ENCODE measurements at places on chromosomes 16 and 17.

- DNase-seq = no peak
Observed at GRCh38 chr17:5272322-5272721, 9.8 kb upstream of the RABEP1 start.

DNA sequence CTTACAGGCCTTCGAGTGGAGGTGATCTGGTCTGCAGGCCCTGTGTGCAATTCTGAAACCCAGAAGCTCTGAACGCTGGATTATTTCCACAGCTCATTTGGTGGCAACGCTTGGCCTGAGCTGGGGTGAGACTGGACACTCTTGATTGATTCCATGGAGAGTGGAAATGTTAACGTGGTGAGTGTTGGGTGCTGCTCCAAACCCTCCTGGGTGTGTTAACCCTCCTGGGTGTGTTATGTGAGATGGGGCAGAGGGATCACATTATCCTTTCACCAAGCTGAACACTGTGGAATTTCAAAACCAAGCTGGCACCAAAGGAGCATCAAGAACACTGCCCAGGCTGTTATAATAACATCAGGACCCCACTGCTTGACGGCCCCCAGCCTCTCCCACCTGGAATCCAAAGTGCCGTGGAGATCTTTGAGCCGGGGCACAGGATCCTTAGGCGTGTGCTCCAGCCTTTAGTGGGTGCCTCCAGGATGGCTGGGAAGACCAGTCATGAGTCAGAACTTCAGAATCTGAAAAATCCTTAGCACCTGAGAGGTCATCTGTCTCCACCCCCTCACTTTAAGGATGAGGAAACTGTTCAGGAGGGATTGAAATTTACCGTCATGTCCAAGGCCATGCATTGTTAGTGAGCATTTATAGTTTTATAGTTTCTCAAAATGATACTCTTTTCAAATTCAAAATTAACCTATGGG lies 75.0 kb downstream of the RPTOR start:
- no peak for DNase-seq

DNA sequence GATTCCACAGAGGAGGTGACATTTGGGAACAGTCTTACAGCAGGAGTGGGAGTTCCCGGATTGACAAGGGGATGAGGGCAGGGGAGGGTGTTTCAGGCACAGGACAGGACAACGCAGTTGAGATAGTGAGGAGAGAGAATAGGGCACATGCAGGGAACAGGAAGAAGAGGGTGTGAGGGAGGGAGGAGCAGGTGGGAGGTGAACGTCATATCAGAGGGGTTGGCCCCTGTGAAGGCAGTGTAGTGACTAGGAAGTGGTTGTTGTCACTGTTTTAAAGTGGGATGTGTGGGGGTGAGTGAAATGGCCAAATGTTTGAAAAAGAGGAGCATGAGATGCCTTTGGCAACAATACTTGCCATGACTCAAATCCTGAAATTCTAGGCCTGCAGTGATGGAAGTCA lies 12.2 kb downstream of the PRKCB start:
- no peak for DNase-seq

- no peak for DNase-seq
Observed at GRCh38 chr17:6536566-6537065, 19.7 kb downstream of the PITPNM3 start.

GRCh38 chr17:81869221-81870130 lies 1.7 kb downstream of the ARHGDIA start:
- no peak for DNase-seq

GRCh38 chr17:27226611-27227230 lies 67.2 kb upstream of the WSB1 start:
- DNase-seq = no peak

GRCh38 chr16:28136751-28137434 lies 73.4 kb upstream of the GSG1L start:
- DNase-seq = no peak

DNA sequence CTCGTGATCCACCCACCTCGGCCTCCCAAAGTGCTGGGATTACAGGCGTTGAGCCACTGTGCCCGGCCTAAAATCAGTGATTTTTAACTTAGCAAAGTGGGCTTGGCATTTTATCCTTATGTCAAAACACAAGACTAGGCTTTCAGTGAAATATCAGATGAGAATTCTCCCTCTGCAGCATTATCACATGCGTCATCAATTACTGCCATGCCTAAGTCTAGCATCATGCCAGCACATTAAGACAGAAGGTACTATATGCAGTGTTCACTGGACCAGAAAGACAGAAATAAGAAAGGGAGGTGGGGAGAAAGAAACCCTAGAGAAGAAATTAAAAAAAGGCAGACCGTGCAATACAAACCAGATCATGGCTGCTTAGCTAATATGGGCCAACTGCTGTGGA lies 29.8 kb downstream of the GPATCH8 start:
- DNase-seq = no peak

DNA sequence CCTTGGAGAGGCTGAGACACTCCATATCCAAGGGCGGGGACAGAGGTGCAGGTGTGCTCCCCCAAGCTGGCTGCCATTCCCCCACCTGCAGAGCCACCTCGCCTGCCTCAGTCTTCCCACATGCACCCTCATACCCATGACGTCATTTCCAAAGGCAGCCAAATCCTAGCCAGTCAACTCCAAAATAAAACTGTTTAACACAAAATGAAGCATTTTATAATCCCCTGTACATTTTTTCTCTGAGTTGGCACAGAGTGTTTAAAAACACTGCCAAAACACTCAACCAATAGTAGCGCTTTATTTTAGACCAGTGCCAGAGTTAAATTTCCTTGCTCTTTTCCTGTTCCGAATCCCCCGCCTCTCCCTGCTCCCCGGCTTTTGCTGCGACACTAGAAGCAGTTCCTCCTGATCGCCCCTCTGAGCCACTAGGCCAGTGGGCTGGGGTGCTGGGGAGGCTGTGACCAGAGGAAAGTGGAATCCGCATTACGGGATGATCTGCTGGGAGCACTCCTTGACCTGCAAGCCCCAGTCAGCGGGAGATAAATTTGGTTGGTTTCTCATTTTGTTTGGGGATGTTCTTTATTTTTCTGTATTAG lies 139.5 kb downstream of the ZNF423 start:
- no peak for DNase-seq

DNA sequence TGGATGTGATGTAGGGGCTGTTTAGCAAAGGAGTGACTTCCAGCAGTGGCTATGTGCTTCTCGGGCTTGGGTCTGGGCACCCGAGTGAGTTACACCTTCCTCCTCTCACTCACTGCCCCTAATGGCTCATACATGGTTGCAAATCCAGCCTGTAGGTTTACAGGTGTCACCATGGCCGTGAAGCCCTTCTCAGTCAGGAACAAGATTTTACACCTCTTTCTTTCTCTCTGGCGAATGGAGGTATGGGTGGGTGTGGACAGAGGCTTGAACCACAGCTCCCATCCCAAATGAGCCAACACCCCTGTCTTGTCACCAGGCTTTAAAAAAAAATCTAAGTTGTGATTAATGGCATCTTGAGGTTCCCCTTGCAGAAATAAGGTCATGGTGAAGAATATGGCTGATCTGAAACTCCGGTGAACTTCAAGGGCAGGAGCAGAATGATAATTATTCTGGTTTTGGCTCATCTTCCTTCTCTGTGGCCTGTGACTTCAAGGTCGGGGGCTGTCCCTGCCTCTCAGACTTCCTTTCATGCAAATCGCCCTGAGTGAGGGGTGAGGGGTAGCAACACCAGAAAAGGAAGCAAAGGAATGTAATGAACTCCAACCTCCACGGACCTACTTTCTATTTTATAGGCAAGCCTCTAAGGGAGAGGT lies 331.2 kb downstream of the MAF start:
- no peak for DNase-seq

- DNase-seq = no peak
Observed at GRCh38 chr17:60353773-60354172, 38.2 kb downstream of the USP32 start.

DNA sequence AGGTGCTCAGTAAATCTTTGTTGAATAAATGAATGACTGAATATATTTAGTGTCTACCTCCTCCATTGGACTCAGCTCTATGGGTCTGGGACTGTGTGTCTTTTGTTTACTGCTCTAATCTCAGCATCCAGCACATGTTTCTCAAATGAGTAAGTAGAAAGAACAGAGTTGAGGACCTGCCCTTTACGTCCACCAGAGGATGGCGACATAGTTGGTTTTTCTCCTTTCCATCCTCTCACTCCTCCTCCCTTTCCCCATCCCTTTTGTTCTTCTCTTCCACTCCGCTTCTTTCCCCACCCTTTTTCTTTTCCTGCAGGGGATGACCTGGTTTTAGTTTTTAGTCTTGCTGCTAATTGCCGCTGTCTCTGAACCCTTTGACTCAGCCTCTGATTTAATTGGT lies 12.1 kb upstream of the CHP2 start:
- DNase-seq = no peak

DNA sequence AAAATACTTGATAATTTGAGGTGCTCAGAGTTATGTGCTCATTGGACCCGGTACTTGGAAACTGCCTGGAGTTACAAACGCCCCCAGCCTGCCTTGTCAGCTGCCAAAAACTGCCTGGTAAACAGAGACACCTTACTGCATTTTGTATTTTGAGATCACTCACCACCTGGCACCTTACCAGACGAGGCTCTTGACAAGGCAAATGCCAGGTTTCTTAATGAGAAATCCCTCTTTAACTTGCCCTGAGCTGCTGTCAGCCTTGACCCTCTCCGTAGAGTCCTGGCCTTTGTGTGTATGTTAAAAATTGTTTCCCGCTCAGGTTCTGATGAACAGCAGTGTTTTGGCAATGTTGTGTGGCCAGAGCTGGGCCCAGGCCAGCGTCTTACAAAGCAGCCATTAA lies 28.8 kb downstream of the SYT17 start:
- no peak for DNase-seq

- DNase-seq = no peak
Observed at GRCh38 chr17:43559161-43559816, 13.1 kb upstream of the ETV4 start.

DNA sequence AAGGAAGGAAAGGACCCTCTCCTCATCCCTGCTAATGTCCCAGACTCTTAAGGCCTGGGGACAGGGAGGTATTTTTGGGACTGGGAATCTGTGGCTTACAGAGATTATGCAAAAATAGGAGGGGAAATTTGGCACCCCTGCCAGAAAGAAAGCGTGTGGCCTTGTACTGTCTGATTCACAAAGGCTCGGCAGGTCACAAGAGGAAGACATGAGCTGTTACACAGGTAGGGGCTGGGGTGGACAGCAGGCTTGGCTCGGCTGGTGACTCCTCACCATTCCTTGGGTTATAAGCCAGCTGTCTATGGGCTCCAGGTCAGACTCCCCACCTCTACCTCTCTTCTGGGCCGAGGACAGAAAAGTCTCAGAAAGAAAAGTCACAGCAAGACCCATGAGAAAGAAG lies 20.7 kb upstream of the SREBF1 start:
- no peak for DNase-seq

- no peak for DNase-seq
Observed at GRCh38 chr17:46950997-46951621, 27.9 kb downstream of the RPRML start.

- no peak for DNase-seq
Observed at GRCh38 chr16:29644338-29644857, 18.6 kb upstream of the SPN start.

DNA sequence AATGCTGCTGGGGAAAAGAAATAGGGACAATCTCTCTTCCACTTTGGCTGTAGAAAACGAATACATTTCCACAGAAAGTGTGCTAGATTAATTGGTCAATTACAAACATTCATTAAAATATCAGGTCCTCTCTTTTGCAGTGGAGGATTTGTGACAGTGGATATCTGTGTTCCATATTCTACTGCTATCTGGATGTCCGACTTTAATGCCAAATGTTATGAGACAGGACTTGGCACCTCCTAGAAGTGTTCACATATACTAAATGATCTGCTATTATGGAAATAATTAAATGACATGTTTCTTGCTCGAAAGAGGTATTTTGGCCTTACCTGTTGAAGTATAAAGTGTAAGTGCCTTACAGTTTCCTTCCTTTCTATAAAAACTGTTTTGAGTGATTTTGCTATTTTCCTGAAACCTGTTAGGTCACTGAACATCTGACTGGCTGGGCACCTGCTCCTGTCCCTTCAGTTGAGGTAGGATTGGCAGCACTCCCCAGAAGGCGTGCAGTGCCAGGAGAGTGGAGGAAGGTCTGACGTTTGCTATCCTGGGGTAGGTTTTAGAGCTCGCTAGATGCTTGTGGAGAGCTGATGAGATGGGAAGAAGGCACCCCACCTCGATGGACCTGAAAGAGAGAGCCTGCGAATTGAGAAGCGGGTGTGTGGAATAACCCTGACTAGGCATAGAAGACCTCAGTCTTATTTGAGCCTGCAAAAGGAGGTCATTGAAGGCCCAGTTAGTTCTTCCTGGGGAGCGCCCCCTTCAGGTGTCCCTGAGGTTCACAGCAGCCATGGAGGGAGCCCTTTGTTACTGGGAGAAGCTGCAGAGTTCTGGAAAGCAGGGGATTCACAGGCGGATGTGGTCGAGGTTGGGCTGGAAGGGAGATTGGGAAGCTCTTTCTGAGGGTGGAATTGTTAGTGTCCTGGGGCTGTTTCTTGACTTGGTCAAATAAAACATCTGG lies 159.4 kb upstream of the ZNF267 start:
- DNase-seq = no peak

DNA sequence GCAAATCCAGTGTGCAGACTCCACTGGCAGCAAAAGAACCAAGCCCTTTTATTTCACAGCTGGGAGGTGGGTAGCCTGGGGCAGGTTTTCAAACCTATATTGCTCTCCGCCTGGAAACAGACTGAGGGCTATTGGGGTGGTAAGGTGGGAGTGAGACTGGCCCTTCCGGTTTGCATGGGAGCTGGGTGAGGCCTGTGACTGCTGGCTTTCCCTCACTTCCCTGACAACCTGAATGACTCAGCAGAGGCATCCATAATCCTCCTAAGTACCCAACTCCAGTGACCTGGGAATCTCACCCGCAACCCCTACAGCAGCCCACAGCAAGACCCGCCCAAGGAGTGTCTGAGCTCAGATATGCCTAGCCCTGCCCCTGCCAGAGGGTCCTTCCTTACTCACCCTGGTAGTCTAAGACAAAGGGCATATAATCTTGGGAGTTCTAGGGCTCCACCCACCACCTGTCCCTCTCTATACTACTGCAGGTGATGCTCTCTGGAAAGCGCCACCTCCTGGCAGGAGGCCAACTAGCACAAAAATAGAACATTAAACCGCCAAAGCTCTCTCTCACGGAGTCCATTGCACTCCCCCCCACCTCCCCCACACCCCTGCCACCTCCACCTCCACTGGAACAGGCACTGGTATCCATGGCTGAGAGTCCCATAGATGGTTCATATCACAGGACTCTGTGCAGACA lies 602.0 kb upstream of the C16orf82 start:
- no peak for DNase-seq

GRCh38 chr16:3074860-3075522 lies 9.6 kb downstream of the IL32 start:
- peak; percentile 62 for DNase-seq

GRCh38 chr17:72268431-72268830 lies 147.6 kb downstream of the SOX9 start:
- DNase-seq = no peak

DNA sequence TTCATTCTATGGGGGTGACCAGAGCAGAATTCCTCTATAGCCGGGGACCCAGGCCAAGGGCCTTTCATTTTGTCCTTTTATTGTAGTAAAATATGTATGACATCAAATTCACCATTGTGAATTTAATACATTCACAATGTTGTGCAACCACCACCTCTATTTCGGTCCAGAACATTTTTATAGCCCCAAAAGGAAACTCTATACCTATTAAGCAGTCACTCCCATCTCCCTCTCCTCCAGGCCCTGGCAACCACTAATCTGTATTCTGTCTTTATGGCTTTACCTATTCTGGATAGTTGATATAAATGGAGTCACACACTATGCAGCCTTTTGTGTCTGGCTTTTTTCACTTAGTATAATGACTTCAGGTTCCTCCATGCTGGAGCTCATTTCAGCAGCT lies 9.7 kb upstream of the TNS4 start:
- DNase-seq = no peak
